CD4-positive, alpha-beta T cell (primary cell): ENCODE measurements at places on chromosomes 12 and 14. TPM values are rescaled to one million over a fixed set of nuclear protein-coding genes. Genes with fewer than 3 reads are reported as not detected.

The GXYLT1 gene
- 8.0 TPM for total RNA-seq

The UBE2N gene
- 89.8 TPM for total RNA-seq

GRCh38 chr12:32331133-32331532 lies 68.2 kb upstream of the FGD4 start:
- H3K27me3 ChIP-seq = no peaks in the 10 kb centered on the region
- H3K27ac ChIP-seq = no peak overlapping the region
- no peaks in the 10 kb centered on the region for H3K36me3 ChIP-seq
- no peak overlapping the region for H3K4me3 ChIP-seq
- H3K4me1 ChIP-seq = no peaks in the 10 kb centered on the region

DNA sequence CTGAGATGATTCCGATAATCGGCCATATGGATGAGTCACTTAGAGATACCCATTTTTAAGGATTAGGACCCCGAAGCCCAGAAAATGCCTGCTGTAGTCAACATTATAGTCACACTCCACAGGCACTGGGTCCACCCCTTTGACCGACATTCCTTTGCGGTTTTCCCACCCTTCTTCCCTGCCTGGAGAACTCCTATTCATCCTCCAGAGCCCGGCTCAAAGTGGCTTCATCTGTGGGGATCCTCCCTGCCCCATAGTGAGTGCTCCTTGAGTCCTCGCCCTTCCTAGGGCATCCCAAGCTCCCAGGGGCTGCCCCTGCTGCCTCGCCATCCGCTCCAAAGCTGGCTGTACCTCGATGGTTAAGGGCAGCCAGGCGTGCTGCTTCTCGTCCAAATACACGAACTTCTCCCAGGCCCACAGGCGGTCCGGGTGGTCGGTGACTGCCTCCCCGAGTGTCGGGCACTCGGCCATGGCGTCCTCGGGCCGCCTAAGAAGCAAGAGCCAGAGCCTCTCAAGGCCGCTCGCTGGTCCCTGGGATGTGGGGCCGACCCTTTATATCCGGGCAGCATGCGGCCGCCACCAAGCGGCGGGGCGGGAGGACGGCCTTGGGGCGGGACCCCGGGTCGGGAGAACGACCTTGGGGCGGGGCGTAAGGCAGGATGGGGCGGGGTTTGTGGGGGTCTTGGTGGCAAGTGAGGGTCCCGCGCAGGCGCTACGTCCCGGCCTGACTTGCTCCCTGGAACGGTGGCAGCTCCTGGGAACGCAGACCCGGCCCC lies at the start of gene TCL1A:
Gene TCL1A (minus strand): TSS at position 530 of the 776 bp plus-strand sequence. CDS start 59 bp downstream, at position 471.
- peaks cover 14% of the 10 kb centered on the region for H3K27me3 ChIP-seq
- H3K4me1 ChIP-seq = no peaks in the 10 kb centered on the region
- H3K36me3 ChIP-seq = no peaks in the 10 kb centered on the region
- H3K27ac ChIP-seq = no peak within 1 kb of the TSS
- DNase-seq = no peak
- H3K4me3 ChIP-seq = no peak within 1 kb of the TSS

- no peak for DNase-seq
- H3K36me3 ChIP-seq = no peaks in the 10 kb centered on the region
- H3K27me3 ChIP-seq = peaks cover 85% of the 10 kb centered on the region
- no peak overlapping the region for H3K27ac ChIP-seq
These were observed 59.6 kb downstream of the FBXL14 start for GRCh38 chr12:1534748-1535147.

DNA sequence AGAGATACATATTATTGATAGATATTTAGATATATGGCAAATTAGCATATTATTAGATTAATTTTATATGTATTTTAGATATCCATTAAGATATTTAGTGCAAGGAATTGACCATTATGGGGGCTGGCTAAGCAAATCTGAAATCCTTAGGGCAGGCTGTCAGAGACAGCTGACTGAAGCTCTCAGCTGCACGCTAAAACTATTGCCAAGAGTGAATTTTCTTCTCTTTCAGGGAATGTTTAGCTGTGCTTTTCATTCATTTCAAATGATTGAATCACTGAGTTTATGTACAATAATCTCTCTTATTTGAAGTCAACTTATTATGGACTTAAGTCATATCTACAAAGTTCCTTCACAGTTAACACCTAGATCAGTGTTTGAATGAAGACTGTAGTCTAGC lies 566.5 kb downstream of the LRFN5 start:
- H3K36me3 ChIP-seq = no peaks in the 10 kb centered on the region
- no peak overlapping the region for H3K27ac ChIP-seq
- no peaks in the 10 kb centered on the region for H3K27me3 ChIP-seq
- H3K4me1 ChIP-seq = no peaks in the 10 kb centered on the region
- no peak overlapping the region for H3K4me3 ChIP-seq

DNA sequence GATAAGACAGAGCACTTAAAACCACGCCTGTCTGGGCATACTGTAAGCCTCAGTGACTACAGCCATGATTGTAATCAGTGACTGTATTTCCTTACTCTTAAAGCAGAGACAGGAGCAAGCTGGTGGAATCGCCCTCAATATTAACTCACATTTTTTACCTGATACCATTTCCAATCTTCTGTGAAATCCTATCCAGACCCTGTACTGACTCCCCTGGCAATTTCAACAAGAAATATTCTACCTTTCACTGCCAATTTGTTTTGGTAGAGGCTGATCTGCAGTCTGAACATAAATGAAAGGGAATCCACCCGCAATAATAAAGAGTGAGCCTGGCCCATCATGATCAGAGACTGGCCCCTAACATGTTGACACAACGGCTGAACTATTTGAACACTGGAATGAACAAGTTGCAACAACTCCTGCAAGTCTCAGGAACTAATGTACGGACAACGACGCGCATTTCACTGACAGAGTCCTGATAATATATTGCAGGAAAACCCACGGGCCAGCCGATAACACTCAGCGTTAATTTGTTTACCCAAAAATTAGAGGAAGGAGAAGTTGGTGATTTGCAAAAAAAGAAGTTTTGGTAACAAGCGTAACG lies 195.5 kb upstream of the BTG1 start:
- H3K4me3 ChIP-seq = no peak overlapping the region
- H3K36me3 ChIP-seq = no peaks in the 10 kb centered on the region
- no peaks in the 10 kb centered on the region for H3K4me1 ChIP-seq
- peak; percentile 31 for DNase-seq

- H3K27ac ChIP-seq = no peak overlapping the region
- no peak overlapping the region for H3K4me3 ChIP-seq
- H3K4me1 ChIP-seq = peaks cover 42% of the 10 kb centered on the region
- no peaks in the 10 kb centered on the region for H3K27me3 ChIP-seq
These were observed 4.8 kb downstream of the AEBP2 start for GRCh38 chr12:19444097-19444496.

DNA sequence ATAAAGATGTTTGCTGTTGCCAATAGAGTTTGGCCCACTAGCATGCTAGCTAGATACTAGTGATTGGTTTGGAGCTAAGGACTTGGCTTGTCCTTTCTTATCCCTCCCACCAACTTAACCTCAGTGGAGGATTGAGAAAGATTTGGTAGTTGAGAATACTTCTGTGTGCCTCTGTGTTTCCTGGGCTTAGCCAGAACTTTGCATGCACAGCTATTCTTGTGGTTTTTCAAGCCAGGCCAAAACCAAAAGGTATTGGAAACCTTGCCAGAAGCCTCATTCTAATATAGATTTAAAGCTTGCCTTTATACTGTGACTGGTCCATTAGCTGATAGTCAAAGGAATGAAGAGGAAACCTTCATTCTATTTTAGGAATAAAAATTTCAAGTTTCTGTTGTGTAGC lies 188.5 kb downstream of the CCDC91 start:
- H3K4me1 ChIP-seq = no peaks in the 10 kb centered on the region
- no peak overlapping the region for H3K4me3 ChIP-seq
- H3K36me3 ChIP-seq = no peaks in the 10 kb centered on the region
